ENCODE measurements at places on chromosomes 5 and 9.

GRCh38 chr5:172049226-172049796, 42.9 kb upstream of the FBXW11 start:
- peak; percentile 19 for DNase-seq

DNA sequence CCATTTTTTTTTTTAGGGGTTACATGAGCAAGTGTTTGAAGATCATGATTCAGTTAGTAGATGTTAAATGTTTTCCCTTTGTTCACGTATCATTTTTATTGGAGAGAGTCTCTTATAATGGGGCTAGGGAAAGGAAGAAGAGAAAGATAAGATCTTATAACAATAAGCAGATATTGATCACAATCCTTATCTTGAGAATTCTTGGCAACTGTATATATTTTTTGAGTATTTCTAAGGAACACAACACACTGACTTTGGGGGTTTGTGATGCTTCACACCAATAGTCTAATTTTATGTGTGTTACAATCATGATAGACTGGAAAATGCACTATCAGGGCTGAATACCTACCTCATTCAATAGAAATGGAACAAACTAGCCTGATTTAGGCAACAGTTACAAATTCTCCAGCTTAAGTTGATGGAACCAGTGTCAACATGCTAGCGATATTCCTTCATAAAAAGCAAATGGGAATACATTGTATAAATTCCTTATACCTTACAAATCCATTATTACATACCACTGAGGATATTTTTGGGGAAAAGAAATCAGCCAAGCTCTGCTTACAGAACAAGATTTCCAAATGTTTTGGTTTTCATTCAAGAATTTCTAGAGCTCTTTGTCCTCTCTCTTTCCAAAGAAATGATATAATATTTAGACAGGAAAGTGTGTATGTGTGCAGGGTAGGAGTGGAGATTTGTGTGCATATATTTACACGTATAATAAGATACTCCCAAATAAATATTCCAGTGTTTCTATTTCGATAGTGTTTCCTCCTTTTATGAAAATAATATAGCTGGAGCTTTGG, 41.5 kb downstream of the SVEP1 start:
- no peak for DNase-seq

DNA sequence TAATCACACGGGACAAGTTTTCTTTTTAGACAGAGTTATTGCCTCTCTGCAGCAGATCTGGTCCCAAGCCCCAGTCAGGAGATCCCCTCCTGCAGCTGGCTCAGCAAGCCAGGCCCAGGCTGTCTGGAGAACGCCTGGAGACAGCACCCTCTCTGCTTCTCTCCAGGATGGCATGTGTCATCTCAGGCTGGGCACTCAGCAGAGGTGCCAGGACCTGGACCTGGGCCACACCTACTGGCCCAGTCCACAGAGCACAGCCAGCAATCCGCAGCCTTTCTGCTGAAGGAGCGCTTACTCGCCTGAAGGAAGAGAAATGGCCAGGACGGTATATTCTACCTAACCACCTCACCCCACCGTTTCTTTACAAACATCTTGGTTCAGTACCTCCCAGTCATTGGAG, 4.7 kb upstream of the TBC1D9B start:
- no peak for DNase-seq

GRCh38 chr9:103319979-103320378, 324.8 kb downstream of the CYLC2 start:
- DNase-seq: no peak

DNA sequence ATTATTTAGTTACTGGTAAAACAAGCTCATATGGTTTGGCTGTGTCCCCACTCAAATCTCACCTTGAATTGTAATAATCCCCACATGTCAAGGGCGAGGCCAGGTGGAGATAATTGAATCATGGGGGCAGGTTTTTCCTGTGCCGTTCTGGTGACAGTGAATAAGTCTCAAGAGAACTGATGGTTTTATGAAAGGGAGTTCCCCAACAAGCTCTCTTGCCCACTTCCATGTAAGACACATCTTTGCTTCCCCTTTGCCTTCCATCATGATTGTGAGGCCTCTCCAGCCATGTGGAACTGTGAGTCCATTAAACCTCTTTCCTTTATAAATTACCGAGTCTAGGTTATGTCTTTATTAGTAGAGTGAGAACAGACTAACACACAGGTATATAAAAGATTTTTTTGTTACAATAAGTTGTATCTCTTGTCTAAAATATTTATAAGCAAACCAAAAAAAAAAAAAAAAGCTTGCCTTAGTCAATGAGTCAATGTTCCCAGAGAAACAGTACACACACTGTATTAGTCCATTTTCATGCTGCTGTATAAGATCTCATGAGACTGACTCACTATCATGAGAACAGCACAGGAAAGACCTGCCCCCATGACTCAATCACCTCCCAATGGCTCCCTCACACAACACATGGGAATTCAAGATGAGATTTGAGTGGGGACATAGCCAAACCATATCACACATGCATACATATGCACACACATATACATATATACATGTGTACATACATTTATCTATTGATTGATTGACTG, 138.3 kb downstream of the BASP1 start:
- no peak for DNase-seq

DNA sequence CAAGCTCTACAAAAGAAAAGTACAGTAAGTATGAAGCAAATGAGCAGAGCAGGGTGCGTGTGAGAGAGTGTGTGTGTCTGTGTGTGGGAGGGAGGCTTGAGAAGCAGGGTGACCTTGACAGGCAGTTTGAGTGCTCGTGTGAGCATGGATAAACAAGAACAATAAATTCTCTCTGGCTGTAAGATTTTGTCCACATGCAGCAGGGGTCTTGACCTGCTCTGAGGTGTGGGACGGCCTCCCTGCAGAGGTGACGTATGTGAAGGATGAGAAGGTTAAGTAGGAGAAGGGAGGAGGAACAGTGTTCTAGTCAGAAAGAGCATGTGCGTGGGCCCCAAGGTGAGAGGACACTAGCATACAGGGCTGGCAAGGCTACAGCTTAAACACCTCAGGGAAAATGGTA, 49.0 kb downstream of the SPTLC1 start:
- DNase-seq: no peak

GRCh38 chr5:6838736-6839135, 125.5 kb downstream of the TENT4A start:
- no peak for DNase-seq

- DNase-seq: no peak
Observed at GRCh38 chr5:66358741-66359140, 214.6 kb downstream of the SREK1 start.

GRCh38 chr5:12323637-12324229, 419.5 kb upstream of the CTNND2 start:
- no peak for DNase-seq

GRCh38 chr5:172141949-172142319, 46.1 kb downstream of the STK10 start:
- DNase-seq: no peak

- no peak for DNase-seq
Observed at GRCh38 chr9:73741316-73741715, 589.7 kb downstream of the ANXA1 start.

DNA sequence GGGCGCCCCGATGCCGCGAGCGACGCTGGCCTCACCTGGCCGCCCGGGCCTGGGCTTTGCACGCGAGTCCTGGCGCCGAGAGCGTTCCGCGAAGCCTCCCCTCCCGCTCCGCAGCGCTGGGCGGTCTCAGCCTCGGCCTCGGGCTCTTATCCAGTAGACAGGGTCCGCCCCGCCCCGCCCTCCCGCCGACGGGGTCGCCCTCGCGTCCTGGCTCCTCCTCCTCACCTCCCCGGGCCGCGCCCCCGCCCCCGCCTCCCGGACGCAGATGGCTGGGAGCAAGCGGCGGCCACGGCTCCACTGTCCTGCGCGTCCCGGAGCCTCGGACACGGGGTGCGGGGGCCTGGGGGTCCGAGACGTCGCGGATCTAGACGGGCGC, at the start of gene SLC6A3:
SLC6A3 (minus strand) TSS at position 128 of the 376 bp plus-strand sequence. CDS start 2,243 bp downstream, outside the sequence.
- DNase-seq: peak; percentile 69

GRCh38 chr5:14228219-14228618, 85.1 kb downstream of the TRIO start:
- no peak for DNase-seq

- DNase-seq: no peak
Observed at GRCh38 chr9:27183131-27183530, 74.1 kb downstream of the TEK start.

GRCh38 chr9:87395804-87396479, 101.7 kb upstream of the DAPK1 start:
- DNase-seq: no peak

- DNase-seq: no peak
Observed at GRCh38 chr9:114851306-114851705, 45.5 kb upstream of the TNFSF15 start.

DNA sequence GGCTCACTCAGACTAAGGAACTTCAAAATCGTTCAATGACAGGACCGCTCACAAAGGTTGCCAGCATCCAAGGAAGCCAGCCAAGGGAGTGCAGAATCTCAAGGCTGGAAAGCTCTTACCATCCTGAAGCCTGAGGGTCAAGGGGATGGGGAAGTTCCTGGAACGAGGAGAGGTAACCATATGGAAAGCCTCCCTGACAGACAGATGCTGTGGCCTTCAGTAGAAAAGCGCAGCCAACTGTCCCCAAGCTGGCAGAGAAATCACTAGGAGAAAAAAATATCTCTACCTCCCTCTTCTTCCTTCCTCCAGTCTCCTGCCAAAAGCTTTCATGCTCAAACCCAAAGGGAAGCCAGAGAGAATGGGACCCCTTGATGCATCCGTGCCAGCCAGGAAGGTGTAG, 90.5 kb upstream of the RANBP3L start:
- no peak for DNase-seq

DNA sequence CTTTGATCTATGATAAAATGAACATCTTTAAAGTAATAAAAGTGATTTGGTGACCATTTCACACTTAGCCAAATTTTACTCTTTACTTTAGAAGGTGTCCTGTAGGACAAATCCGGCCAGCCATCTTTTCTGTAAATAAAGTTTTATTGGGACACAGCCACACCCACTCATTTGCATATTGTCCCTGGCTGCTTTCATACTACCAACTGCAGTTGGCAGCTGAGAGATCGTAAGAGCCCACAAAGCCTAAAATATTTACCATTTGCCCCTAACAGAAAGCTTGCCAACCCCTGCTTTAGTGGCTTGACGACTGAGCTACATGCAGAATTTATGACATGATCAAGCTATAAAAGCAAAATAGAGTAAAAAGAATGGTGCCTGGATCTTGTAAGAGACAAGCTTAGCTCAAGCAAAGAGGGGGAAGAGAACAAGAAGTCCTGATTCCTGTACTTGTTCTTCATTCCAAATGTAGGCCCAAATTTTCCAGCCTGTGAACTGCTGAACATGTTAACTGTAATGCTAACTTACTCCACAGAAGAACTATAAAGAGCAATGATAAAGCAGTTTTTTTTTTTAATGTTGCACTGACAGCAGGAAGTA, 7.4 kb upstream of the FBXO10 start:
- DNase-seq: no peak

- no peak for DNase-seq
Observed at GRCh38 chr5:148837383-148837782, 11.0 kb downstream of the ADRB2 start.

DNA sequence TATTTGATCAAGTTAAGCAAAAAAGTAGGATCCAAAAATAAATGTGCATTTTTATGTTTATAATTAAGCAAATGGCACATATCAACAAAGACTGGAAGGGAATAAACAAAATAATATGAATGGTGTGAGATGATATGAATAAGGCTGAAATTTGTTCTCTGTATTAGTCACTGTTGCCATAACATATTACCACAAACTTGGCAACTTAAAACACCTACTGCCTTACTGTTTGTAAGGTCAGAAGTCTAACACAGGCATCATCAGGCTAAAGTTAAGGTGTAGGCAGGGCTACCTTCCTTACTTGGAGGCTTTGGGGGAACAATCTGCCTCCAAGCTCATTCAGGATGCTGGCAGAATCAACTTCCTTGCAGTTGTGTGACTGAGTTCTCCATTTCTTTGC, 19.3 kb downstream of the PGGT1B start:
- DNase-seq: no peak

GRCh38 chr5:130155345-130156011, 251.2 kb downstream of the CHSY3 start:
- DNase-seq: no peak

- no peak for DNase-seq
Observed at GRCh38 chr5:91074615-91075014, 308.5 kb downstream of the ARRDC3 start.

DNA sequence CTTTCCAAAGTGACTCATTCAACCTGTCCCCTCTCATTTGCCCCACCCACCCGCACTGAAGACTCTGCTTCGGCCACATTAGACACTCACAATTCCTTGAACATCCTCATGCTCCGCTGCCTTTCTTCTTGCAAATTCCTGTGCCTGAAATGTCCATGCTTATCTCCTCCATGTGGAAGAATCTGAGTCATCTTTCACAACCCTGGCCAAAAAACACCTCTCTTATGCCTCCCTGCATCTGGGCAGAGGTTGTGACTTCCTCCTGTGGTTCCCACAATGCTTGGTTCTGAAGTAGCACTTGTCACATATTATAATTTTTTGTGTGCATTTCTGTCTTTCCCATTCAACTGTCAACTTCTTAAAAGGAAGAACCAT, 238.6 kb downstream of the ENC1 start:
- DNase-seq: no peak
